ENCODE measurements at places on chromosomes 2 and 18.

- no peak for DNase-seq
Observed at GRCh38 chr2:212124598-212124997, 414.0 kb downstream of the ERBB4 start.

GRCh38 chr18:58398648-58399398 is 230.1 kb downstream of the ALPK2 start:
- DNase-seq: no peak

- DNase-seq: no peak
Observed at GRCh38 chr2:68200157-68200787, 42.6 kb downstream of the PNO1 start.

DNA sequence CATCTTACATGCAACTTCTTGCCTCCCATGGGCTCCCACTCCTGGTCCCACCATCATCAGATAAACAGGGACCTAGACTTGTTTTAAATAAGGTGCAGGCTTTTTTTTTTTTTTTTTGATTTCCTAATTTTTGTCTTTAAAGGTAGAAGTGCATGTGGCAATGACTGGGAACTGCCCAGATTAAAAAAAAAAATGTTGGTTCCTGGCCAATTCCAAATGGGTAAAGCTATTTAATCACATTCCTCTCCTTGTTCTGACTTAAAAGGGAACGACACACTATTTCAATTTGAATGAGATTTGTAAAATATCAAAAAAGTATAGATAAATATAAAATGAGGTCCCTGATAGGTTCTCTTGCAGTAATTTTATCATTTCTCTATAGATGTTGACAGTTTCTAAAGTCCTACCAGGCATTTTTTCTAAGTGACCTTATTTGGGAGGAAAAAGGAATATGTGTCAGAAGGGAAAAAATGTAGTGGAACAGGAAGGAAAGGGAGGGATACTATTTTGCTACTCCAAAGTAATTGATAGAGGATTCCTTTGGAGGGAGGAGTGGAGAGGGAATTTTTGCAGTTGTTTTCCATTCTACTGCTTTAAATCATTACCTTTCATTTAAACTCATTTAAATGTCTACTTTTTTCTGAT is 43.3 kb downstream of the DDX1 start:
- no peak for DNase-seq

GRCh38 chr18:58064406-58064998 is 20.5 kb downstream of the NEDD4L start:
- DNase-seq: no peak

GRCh38 chr2:24403168-24403831 is 43.0 kb upstream of the ITSN2 start:
- no peak for DNase-seq

DNA sequence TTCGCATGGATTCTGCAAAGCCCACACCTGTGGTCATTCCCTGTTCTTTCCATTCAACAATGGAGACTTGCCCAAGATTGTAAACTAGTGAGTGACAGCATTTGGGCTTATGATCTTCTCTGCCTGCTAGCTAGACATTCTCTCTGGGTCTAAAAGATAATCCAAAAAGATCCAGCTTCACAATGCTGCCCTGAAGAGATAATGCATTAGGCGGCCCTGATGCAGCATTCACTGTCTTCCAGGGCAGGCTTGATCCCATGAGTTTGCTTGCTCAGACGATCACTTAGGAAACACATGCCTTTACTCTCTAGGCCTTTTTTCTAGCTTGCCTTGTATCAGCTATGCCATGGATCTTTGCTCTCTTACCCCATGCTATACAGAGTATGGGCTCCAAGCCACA is 196.1 kb downstream of the SETBP1 start:
- DNase-seq: no peak

DNA sequence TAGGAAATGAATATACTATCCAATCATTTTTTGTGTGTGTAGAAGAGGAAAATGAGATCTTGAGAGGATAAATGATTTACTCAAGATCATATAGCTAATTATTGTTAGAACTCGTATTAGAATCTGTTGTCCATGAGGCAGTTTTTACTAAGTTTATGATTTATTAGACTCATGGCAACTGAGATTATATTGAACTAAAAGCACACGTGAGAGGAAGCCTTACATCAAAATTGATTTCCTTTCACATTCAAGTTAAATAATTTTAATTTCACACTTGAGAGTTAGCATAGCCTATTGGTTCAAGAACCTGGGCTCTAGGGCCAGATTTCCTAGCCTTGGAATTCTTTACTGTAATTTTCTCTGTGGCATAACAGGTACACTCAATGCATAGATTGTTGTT is 552.3 kb downstream of the ERBB4 start:
- DNase-seq: no peak

DNA sequence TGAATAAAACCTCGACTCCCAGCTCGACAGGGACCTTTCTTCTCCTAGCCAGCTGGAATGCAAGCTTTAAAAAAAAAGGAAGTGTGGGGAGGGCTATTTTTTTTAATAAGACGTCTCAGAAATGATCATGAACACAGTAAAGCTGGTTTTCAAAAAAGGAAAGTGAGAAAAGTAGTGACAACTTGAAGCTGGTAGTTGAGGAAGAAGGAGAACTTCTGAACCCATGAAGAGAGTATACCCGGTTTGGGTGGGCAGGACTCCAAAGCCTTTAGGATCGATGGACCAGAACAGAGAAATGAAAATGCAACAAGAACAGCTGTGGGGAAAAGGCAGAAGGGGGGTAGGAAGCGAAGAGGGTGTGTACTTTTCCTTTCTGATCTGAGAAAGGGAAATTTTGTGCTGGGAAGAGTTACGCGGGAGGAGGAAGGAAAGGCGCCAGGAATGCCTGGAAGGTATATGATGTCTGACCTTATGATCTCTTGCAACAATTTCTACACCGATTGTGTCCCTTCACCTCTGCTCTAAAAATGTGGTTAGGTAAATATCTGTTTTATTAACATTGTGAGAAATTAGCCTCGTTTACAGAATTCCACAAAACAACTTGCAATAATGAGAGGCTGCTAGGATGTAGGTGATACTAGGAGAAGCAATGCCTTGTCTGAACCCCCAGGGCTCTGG is 22.6 kb upstream of the CYP1B1 start:
- DNase-seq: no peak

GRCh38 chr2:225667445-225667844 is 267.9 kb downstream of the NYAP2 start:
- no peak for DNase-seq

DNA sequence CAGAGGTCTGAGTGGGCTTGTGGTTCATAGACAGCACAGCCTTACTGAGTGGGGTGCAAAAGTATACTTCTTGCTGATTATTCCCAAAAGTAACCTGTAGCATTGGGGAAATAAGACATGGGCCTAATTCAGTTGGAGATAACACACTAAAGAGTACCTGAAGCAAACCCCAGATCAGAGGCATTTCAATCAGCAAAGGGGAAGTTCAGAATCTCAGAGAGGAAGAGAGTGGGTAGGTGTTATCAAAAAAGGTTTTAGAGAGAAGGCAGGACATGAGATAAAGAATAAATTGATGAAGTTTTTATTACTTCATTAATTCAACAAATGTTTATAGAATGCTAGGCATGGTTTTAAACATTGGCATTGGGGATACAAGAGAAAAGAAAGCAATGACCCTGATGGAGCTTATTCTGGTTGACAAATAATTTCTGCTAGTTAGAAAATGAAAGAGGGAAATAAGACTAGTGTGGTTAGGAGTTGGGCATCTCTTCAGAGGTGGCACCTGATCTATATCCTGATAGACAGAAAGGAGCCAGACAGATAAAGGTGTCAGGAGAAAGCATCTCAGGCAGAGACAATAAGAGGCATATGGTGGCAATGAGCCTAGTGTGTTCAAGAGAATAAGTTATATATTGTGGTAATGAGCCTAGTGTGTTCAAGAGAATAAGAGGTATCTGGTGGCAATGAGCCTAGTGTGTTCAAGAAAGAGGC is 153.8 kb upstream of the SETBP1 start:
- no peak for DNase-seq

DNA sequence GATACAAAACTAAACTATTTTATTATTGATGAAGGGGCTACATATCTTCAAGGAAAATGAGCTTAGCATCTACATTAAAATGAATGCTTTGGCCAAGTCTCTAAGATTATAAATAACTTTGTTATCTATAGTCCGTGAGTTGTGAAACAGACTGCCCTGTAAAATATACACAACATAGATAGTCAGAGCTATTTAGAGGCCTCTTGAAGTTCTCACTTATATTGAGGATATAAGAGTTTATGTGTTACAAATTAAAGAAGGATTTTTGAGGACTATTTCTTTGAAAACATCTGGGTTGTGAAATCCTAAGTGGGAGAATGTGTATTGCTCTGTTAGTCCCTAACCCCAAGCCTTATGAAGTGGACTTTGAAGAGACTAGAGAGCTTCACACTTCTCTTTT is 292.0 kb upstream of the CDH2 start:
- DNase-seq: no peak

GRCh38 chr2:144519934-144520731 is at the start of gene ZEB2:
TSS of gene ZEB2 (minus strand) at chr2:144520119. CDS start at chr2:144517350, 2,769 bp downstream.
- DNase-seq: peak; percentile 74

DNA sequence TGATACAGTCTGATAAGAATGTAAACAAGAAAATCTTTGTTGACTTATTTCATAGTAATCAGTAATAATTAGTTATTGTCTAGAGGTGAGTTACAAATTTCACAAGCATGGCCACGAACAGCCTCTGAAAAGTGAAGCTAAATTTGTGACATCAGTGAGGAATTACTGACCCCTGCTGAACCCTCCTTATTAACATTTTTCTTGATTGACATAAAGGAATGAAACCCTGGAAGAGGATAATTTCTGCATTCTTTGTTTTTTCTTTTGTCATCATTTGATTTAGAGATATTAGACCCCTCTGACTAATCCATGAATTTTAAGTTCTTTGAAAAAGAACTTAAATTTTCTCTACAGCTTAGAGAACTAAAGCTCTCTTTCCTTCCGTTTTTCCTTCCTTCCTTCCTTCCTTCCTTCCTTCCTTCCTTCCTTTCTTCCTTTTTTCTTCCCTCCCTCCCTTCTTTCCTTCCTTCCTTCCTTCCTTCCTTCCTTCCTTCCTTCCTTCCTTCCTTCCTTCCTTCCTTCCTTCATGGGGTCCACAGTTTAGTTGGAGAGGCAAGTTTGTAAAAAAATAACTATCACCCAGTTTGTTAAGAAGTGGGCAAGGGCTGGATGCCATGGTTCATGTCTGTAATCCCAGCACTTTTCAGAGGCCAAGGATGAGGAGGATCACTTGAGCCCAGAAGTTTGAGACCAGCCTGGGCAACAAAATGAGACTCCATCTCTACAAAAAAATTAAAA is 387.0 kb downstream of the MTX2 start:
- DNase-seq: no peak

DNA sequence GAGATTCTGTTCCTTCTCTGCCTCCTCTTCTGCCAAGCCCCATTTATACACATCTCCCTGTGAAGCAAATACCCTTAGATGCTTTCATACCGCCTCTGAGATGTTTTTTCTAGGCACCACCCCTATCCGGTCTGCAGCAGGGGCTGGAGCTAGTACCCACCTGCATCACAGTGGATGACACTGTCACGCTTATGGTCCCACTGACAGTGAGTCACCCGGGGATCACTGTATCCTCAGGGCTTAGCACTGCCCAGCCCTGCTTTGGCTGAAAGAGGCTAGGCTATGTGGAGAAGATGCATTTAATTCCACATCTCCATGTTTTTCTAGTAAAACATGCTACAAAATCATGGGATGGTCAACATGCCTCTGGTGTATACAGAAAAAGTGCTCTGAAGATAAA is 9.9 kb downstream of the FABP1 start:
- no peak for DNase-seq

DNA sequence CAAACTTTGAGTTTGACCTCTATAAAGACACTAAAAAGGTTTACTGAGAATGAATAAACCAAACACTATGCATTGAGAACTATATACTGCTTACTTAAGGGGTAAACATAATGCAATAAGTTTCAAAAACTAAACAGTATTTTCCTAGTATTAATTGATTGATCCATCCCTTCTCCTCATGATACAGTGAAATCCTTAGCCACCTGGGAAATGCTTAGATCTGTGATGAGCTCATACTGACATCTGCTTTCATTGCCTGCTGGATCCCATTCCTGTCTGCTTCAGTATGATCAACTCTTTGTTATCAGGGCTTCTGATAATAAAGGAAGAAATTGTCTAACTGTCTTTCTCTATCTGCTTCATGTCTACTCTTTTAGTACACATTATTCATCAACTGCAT is 74.9 kb upstream of the UBE2E3 start:
- DNase-seq: no peak

GRCh38 chr18:57107140-57107832 is 39.6 kb upstream of the BOD1L2 start:
- peak; percentile 36 for DNase-seq

GRCh38 chr2:237092506-237092905 is 6.8 kb downstream of the COPS8 start:
- no peak for DNase-seq

- no peak for DNase-seq
Observed at GRCh38 chr2:20018601-20019152, 6.2 kb upstream of the MATN3 start.

DNA sequence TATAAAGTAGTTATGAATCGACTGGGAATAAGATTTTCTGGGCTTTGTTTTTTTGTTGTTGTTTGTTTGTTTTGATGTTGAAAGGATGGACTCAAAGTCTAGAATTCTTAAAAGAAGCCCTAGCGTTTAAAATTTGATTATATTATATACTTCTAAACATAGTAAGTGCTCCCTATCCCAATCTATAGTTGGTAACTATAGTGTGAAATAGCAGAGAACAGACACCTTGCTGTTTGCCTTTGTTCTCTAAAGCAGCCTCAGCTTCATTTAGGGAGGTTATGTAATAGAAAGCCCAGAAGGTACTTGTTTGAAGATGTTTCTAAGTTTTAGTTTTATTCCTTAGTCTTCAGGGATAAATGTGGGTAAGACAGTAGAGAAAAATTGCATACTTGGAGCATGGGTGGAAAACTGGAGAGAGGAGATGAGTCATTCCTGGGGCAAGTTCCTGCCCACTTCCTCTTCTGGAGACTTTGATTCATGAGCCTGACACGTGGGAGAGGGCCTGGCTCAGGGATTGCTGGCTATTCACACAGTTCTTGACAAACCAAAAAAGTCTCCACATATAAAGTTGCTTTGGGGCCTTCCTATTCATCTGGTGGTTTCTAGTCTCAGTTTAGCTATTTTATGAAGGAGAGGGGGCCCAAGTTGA is 131.9 kb downstream of the MYO1B start:
- no peak for DNase-seq

DNA sequence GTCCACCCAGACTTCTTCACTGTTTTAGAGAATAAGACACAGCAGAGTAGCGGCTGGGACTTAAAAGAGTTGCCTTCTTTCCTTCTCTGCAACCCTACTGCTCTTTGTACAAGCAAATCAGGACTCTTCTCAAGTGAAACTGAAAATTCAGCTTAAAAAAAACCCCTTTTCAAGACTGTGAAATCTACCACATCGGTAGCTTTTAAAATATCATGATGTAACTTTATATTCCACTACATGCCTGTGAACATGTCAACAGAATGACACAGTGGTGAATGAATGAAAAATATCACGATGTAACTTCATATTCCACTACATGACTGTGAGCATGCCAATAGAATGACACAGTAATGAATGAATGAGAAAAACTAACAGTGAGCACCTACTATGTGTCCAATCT is 53.4 kb downstream of the TCF4 start:
- DNase-seq: no peak
